ENCODE measurements at places on chromosomes 6 and 20. TPM values are rescaled to one million over a fixed set of nuclear protein-coding genes. Genes with fewer than 3 reads are reported as not detected.
A peak's percentile ranks its signal among the peaks of the same experiment; 100 is the strongest.

DNA sequence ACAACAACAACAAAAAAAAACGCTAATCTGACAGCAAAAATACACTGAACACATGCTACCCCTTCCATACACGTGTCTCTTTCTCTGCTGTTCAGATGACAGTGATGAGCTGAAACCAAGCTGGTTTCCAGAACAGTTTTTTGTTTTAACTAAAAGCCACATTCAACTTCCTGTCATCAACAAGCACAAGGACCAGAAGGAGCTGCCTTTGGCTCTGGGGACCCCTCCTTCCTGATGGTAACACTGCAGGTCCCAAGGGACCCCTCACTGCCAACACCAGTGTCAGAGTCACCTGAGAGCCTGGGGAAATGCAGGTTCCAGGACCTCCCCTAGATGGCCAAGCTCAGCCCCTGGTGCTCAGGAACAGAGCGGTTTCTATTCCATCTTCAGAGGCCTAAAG is 6.0 kb downstream of the CST7 start:
- H3K4me3 ChIP-seq, result no peak overlapping the region
- no peak overlapping the region for H3K27ac ChIP-seq
- peaks cover 1% of the 10 kb centered on the region for H3K27me3 ChIP-seq
- no peaks in the 10 kb centered on the region for H3K36me3 ChIP-seq
- H3K4me1 ChIP-seq, result no peaks in the 10 kb centered on the region
- DNase-seq, result no peak

GRCh38 chr6:141467881-141468280 is 664.8 kb upstream of the GJE1 start:
- no peak overlapping the region for H3K4me3 ChIP-seq
- no peaks in the 10 kb centered on the region for H3K27me3 ChIP-seq
- no peak for DNase-seq
- H3K27ac ChIP-seq, result no peak overlapping the region
- H3K4me1 ChIP-seq, result peaks cover 41% of the 10 kb centered on the region
- H3K36me3 ChIP-seq, result peaks cover 8% of the 10 kb centered on the region

DNA sequence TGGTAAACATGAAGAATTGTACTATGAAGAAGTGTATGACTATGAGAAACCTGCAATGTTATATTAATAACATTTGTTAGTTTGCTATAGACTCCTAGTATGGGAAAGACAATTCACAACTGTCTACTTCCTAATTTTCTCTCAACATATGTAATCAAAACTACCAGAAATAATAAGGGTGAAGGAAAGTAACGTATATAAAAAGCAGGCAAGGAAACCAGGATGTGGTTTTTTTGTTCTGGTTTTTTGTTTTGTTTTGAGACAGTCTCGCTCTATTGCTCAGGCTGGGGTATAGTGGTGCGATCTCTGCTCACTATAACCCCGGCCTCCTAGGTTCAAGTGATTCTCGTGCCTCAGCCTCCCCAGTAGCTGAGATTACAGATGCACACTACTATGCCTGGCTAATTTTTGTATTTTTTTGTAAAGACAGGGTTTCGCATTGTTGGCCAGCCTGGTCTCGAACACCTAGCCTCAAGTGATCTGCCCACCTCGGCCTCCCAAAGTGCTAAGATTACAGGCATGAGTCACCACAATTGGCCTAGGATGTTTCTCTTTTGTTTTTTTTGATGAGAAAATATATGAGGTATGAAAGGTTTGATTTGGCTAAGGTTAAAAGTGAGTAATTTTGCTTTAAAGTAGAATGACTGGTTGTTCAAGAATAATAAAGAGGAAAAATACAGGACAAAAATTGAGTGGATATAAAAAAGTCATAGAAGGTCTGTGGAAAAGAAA is 83.1 kb downstream of the PTCHD4 start:
- DNase-seq, result no peak
- no peaks in the 10 kb centered on the region for H3K36me3 ChIP-seq
- H3K27ac ChIP-seq, result no peak overlapping the region

DNA sequence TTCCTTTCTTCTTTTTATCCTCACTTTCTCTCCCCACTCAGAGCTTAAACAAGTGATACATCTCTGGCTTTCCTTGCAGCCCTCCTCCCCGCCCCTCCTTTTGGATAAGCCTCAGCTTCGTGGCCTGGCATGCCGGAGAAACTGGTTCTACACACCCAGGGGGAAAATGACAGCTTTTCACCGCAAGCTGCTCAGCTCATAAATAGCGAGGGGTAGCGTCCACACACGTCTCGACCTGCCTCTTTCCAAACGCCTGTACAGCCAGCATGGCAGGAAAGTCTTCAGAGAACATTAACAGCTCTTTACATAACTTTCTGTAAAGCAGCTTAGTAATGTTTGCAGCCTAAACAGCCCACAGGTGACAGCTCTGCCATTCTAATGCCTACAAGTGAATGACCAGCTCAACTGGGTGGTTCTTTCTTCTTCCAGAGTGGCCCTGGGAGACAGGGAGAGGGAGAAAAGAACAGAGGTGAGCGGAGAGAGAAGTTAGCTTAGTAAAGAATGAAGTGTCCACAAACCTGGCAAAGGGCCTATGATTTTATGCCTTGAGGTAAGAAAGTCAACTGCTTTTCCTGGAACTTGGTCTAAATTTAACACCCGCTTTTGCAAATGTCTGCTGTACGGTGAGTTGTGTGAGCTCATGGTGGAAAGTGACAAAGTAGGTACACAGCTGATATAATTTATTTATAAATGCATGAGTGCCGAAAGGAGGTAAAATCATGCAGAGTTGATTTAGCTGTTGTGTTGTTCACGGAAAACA is 251.5 kb downstream of the TFAP2A start:
- H3K4me3 ChIP-seq, result no peak overlapping the region
- H3K36me3 ChIP-seq, result no peaks in the 10 kb centered on the region
- DNase-seq, result no peak
- no peaks in the 10 kb centered on the region for H3K27me3 ChIP-seq

GRCh38 chr6:170288091-170288631 is 2.7 kb downstream of the DLL1 start:
- no peak overlapping the region for H3K27ac ChIP-seq
- no peaks in the 10 kb centered on the region for H3K36me3 ChIP-seq
- DNase-seq, result no peak
- peaks cover 16% of the 10 kb centered on the region for H3K4me1 ChIP-seq
- peak overlapping the region; percentile 63 for H3K4me3 ChIP-seq

DNA sequence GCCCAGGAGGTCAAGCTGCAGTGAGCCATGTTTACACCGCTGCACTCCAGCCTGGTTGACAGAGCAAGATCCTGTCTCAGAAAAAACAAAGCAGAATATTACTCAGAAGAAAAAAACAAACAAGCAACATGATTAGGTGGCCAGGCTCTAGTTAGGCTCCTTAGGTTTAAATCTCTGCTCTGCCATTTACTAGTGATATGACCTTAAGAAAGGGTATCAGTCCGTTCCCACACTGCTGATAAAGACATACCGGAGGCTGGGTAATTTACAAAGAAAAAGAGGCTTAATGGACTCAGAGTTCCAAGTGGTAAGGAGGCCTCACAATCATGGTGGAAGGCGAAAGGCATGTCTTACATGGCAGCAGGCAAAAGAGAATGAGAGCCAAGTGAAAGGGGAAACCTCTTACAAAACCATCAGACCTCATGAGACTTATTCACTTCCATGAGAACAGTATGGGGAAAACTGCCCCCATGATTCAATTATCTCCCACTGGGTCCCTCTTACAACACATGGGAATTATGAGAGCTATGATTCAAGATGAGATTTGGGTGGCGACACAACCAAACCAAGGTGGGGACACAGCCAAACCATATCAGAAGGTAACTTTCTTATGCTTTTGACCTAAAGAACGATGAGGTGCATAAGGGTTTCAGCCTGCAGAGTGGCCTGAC is 2.4 kb upstream of the LTV1 start:
- DNase-seq, result no peak
- peaks cover 4% of the 10 kb centered on the region for H3K27me3 ChIP-seq
- peaks cover 17% of the 10 kb centered on the region for H3K4me1 ChIP-seq
- H3K4me3 ChIP-seq, result no peak overlapping the region

DNA sequence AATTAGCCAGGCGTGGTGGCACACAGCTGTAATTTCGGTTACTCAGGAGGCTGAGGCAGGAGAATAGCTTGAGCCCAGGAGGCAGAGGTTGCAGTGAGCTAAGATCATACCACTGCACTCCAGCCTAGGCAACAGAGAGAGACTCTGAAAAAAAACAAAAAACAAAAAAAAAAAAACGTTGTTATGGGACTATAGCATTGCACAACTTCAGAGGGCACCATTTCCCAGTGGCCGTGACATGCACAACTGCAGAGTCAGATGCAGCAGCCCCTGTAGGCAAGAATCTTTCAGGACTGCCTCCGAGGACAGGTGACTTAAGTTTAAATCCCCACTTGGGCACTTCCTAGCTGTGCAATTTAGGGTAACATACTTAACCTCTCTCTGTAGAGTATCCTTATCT is 64.0 kb downstream of the ZNF217 start:
- H3K27me3 ChIP-seq, result peaks cover 13% of the 10 kb centered on the region
- DNase-seq, result no peak

- H3K27me3 ChIP-seq, result no peaks in the 10 kb centered on the region
- H3K4me1 ChIP-seq, result peaks cover 43% of the 10 kb centered on the region
- peaks cover 16% of the 10 kb centered on the region for H3K36me3 ChIP-seq
- DNase-seq, result no peak
- no peak overlapping the region for H3K4me3 ChIP-seq
These were observed 52.0 kb downstream of the ITCH start for GRCh38 chr20:34415079-34415478.

DNA sequence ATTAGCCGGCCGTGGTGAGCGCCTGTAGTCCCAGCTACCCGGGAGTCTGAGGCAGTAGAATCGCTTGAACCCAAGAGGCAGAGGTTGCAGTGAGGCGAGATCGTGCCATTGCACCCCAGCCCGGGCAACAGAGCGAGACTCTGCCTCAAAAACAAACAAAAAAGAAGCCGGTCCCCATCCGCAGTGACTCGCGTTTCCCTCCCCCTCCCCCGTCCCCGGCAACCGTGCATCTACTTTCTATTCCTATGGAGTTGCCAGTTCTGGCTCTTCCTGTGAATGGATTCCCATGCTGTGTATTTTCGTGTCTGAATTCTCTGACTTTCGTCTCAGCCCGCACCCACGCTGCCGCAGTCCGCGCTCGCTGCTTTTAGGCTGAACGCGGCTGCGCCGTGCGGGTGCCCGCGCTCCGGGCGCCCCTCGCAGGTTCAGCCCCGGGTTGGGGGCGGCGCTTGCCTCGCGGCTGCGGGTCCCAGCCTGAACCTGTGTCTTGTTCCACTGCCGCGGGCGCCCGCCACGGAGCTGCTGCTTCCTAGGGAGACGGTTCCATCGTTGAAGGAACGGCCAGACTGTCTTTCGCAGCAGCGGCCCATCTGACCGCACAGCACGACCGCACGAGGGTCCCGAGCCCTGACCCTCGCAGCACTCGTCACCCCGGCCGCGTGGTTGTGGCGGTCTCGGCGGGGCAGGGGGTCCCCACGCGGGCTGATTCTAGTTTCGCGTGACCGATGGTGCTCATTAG is 1.1 kb upstream of the MRGBP start:
- H3K4me3 ChIP-seq, result peak overlapping the region; percentile 86
- DNase-seq, result no peak
- peak overlapping the region; percentile 88 for H3K27ac ChIP-seq
- H3K36me3 ChIP-seq, result peaks cover 14% of the 10 kb centered on the region
- peaks cover 38% of the 10 kb centered on the region for H3K4me1 ChIP-seq
- peaks cover 2% of the 10 kb centered on the region for H3K27me3 ChIP-seq

DNA sequence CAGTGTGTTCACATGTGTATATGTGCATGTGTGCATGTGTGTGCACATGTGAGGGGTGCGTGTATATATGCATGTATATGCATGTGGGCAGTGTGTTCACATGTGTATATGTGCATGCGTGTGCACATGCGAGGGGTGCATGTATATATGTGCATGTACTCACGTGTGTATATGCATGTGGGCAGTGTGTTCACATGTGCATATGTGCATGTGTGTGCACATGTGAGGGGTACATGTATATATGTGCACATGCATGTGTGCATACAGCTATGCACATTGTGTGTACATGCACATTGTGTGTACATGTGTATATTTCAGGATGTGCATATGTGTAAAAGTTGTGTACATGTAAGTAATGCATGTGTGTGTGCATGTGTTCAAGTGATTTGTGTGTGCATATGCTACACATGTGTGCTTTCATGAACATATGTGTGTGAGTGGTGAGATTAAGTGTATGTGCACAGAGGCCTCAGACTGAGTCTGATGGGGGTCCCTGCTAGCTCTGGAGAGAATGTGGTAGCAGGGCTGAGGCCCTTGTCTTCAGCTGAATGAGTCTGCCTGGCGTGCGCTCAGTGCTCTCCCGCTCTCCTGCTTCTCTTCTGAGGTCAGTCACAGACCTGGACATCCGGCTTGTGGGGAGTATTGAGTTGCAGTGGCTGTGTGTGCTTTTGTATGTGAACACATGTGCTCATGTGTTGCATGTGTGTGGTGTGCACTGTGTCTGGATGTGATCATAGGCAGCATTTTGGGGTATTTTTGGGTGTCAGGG is 19.9 kb upstream of the MYT1 start:
- no peak for DNase-seq
- H3K27me3 ChIP-seq, result peaks cover 49% of the 10 kb centered on the region
- no peaks in the 10 kb centered on the region for H3K4me1 ChIP-seq

GRCh38 chr6:72938104-72938503 is 287.2 kb downstream of the KHDC1L start:
- peaks cover 3% of the 10 kb centered on the region for H3K27me3 ChIP-seq
- peaks cover 12% of the 10 kb centered on the region for H3K36me3 ChIP-seq
- no peak overlapping the region for H3K27ac ChIP-seq
- peaks cover 32% of the 10 kb centered on the region for H3K4me1 ChIP-seq
- no peak for DNase-seq

DNA sequence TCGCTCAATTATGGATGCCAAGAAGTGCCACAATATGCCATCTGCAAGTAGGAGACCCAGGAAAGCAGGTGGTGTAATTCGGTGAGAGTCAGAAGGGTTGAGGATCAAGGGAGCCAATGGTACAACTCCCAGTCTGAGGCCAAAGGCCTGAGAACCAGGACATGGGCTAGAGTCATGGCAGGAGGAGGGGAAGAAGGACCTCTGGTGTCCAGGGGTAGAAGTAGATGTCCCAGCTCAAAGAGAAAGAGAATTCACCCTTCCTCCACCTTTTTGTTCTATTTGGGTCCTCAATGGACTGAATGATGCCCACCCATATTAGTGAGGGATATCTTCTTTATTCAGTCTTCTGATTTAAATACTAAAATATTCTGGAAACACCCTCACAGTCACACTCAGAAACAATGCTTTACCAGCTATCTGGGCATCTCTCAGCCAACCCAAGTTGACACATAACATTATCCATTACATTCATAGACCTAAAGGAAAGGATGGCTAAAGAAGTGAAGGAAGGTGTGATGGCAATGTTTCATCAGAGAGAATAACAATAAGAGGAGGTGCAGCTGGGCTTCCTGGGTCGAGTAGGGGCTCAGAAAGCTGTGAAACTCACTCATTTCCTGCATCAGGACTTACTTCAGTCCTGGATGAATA is 21.2 kb upstream of the HLA-DQA1 start:
- no peaks in the 10 kb centered on the region for H3K4me1 ChIP-seq
- no peak overlapping the region for H3K27ac ChIP-seq
- H3K4me3 ChIP-seq, result no peak overlapping the region
- H3K36me3 ChIP-seq, result no peaks in the 10 kb centered on the region
- DNase-seq, result no peak
- H3K27me3 ChIP-seq, result peaks cover 4% of the 10 kb centered on the region

- DNase-seq, result no peak
- H3K4me3 ChIP-seq, result no peak overlapping the region
- H3K27me3 ChIP-seq, result no peaks in the 10 kb centered on the region
- no peak overlapping the region for H3K27ac ChIP-seq
- no peaks in the 10 kb centered on the region for H3K36me3 ChIP-seq
These were observed 42.3 kb upstream of the SLC24A3 start for GRCh38 chr20:19170148-19170547.

Gene SIRPB1
- total RNA-seq, result not detected

Gene TAAR1
- total RNA-seq, result not detected

Gene GPLD1
- 0.27 TPM for total RNA-seq

Gene PLAGL2
- total RNA-seq, result 11.2 TPM
